ENCODE measurements at places on chromosomes 5 and 9. TPM values are rescaled to one million over a fixed set of nuclear protein-coding genes. Genes with fewer than 3 reads are reported as not detected.

The LTC4S gene
- 6.1 TPM for total RNA-seq

GRCh38 chr9:134453776-134454475, 127.7 kb downstream of the RXRA start:
- H3K27ac ChIP-seq = peak overlapping the region; percentile 89
- H3K36me3 ChIP-seq = no peaks in the 10 kb centered on the region
- peaks cover 39% of the 10 kb centered on the region for H3K4me1 ChIP-seq

GRCh38 chr5:133482028-133482427, 130.3 kb downstream of the FSTL4 start:
- H3K27ac ChIP-seq = no peak overlapping the region
- no peaks in the 10 kb centered on the region for H3K27me3 ChIP-seq
- no peak overlapping the region for H3K4me3 ChIP-seq
- no peaks in the 10 kb centered on the region for H3K36me3 ChIP-seq
- DNase-seq = no peak
- no peaks in the 10 kb centered on the region for H3K4me1 ChIP-seq

The FAM169A gene
- total RNA-seq = 1.8 TPM

The CDKN2AIPNL gene
- 28.5 TPM for total RNA-seq

- no peak for DNase-seq
- H3K27ac ChIP-seq = peak overlapping the region; percentile 31
- no peaks in the 10 kb centered on the region for H3K27me3 ChIP-seq
- H3K36me3 ChIP-seq = no peaks in the 10 kb centered on the region
Measured at GRCh38 chr9:4596165-4596922, 65.8 kb upstream of the PLPP6 start.

- no peak overlapping the region for H3K4me3 ChIP-seq
- H3K4me1 ChIP-seq = no peaks in the 10 kb centered on the region
- no peak for DNase-seq
- H3K36me3 ChIP-seq = no peaks in the 10 kb centered on the region
- H3K27me3 ChIP-seq = no peaks in the 10 kb centered on the region
- H3K27ac ChIP-seq = no peak overlapping the region
Measured at GRCh38 chr5:95448789-95449188, 57.6 kb downstream of the FAM81B start.

The CDKN2B gene
- 6.1 TPM for total RNA-seq

The PCDHGA2 gene
- 3.6 TPM for total RNA-seq

GRCh38 chr9:91082731-91083130, 279.0 kb downstream of the AUH start:
- no peaks in the 10 kb centered on the region for H3K27me3 ChIP-seq
- H3K4me3 ChIP-seq = no peak overlapping the region
- H3K36me3 ChIP-seq = no peaks in the 10 kb centered on the region
- no peak for DNase-seq
- no peaks in the 10 kb centered on the region for H3K4me1 ChIP-seq

GRCh38 chr5:173785866-173786265, 102.3 kb upstream of the CPEB4 start:
- no peak overlapping the region for H3K27ac ChIP-seq
- H3K4me3 ChIP-seq = no peak overlapping the region
- H3K27me3 ChIP-seq = no peaks in the 10 kb centered on the region
- DNase-seq = no peak
- H3K4me1 ChIP-seq = no peaks in the 10 kb centered on the region
- no peaks in the 10 kb centered on the region for H3K36me3 ChIP-seq

Data from sigmoid colon (tissue), 7 donors.